ENCODE measurements at places on chromosomes 4 and X. TPM values are rescaled to one million over a fixed set of nuclear protein-coding genes. Genes with fewer than 3 reads are reported as not detected.

STAP1 gene
- 11.0 TPM for total RNA-seq

INTU gene
- total RNA-seq, result 0.56 TPM

SSX3 gene
- total RNA-seq, result not detected

SMIM43 gene
- total RNA-seq, result not detected

SHROOM3 gene
- not detected for total RNA-seq

FRYL gene
- 67.9 TPM for total RNA-seq

CFI gene
- total RNA-seq, result not detected

FGB gene
- not detected for total RNA-seq

GRCh38 chr4:37825968-37826294, 555 bp upstream of the PGM2 start:
- peak; percentile 16 for DNase-seq

DNA sequence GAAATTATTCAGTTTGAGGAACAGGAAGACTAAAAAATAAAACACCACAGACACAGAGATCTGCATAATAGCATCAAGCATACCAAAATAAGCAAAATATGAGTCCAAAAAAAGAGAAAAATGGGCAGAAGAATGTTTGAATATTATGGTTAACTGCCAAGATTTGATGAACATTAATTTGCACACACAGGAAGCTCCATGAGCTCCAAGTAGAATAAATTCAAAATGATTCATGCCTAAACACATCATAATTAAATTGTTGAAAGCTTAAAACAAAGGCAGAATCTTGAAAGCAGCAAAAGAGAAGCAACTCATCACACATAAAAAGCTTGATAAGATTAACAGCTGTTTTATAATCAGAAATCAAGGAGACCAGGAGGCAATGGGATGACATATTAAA, 156.6 kb upstream of the ARSJ start:
- no peak for DNase-seq

DNA sequence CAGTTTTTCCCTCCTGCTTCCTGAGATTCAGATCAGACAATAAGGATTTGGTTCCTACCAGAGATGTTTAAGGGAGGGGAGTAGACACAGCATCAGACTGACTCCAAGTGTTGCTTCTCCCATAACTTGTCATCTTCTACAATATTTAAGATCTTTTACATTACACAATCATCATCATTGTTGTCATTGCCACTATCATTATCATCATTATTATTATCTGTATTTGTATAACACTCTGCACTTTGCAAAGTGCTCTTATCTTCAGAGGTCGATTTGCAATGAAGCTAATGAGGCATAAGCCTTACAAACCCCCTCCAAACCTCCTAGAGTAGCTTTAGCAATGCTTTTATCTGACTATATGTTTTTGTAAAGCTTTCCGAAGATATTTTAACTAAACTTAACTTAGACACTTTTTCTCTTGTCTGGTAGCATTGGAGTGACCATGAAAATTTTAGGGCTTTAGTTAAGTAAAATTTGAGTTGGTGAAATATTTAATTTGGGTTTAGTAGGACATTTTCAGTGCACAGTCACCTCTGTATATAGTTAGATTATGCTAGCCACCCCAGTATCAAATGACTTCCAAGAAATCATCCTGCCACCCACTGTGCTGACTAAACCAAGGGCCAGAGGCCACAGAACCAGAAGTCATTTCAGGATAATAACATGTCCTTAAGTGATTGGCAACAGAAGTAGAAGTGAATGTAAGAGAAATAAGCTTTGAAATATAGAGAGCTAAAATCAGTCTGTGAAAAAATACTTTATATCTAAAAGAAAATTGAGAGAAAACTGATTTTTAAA, 124.2 kb upstream of the NRK start:
- DNase-seq, result no peak

DNA sequence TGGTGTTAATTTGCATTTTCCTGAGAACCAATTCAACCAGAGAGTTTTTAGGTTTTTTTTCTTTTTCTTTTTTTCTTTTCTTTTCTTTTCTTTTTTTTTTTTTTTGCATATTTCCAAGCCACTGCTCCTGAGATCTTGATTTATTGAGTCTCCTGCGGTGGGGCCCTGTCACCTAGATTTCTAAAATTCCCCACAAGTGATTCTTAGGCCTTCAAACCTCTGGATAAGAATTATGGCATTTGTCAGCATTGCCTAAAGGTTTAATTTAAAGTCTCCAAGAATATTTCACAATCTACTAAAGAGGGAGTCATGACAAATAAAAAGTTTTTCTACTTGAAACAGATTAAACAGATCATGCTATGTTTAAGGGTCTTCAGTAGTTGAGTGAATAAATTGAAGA, 84.9 kb downstream of the GAB1 start:
- no peak for DNase-seq

GRCh38 chr4:22187203-22187820, 238.7 kb upstream of the KCNIP4 start:
- DNase-seq, result no peak

DNA sequence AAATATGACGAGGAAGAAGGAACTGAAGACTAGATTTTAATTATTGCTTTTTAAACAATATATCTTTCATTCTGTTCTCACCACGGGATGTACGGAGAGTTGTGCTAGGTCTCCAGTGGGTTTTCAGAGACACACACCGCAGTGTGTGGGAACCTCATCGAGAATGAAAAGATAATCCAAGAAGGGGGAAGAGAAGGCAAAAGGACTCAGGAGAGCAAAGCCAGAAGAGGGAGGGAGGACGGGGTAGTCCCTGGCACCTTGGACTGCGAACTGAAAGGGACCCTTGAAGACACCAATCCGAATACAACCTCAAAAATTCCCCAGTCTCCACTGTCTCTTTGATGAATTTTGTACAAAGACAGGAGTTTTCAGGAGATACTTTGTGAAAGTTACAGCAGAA, 932 bp upstream of the LEF1 start:
- no peak for DNase-seq

DNA sequence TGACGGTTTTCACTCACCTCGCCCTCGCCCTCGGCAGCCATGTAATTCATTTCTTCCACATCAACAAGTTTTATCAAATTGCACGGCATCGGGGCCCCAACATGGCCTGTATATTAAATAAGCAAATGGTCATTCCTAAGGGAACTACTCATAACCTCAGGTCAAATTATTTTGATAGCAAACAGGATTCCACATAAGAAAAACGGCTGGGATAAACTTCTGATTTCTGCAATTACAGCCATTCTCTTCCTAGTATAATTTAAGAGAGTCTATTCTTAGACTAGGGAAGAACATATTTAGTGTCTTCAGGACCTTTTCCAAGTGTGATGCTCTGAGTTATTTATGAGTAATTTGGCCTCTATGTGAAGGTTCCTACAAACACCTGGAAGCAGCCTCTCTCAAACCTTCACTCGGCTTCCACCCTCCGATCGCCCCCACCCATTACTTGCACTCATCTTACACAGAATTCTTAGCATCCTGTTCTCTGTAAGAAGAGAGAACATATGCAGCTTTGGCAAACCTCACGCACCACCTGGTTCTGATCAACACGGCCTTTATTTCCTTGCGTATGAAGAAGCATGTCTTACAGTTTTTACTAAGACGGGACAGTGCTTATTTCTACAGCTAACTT, 29.4 kb upstream of the CENPU start:
- no peak for DNase-seq

DNA sequence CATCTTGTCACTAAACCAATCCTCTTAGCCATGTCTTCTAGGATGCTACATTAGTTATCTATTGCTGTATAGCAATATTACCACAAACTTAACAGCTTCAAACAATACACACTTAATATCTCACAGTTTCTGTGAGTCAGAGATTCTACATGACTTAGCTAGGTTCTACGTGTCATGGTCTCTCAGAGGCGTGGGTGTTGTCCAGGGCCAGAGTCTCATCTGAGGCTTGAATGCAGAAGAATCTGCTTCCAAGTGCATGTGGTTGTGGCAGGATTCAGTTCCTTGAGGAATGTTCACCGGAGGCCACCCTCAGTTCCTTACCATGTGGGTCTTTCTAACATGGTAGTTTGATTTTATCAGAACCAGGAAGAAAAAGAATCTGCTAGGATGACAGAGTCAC, 26.4 kb downstream of the PPP1R2C start:
- no peak for DNase-seq

DNA sequence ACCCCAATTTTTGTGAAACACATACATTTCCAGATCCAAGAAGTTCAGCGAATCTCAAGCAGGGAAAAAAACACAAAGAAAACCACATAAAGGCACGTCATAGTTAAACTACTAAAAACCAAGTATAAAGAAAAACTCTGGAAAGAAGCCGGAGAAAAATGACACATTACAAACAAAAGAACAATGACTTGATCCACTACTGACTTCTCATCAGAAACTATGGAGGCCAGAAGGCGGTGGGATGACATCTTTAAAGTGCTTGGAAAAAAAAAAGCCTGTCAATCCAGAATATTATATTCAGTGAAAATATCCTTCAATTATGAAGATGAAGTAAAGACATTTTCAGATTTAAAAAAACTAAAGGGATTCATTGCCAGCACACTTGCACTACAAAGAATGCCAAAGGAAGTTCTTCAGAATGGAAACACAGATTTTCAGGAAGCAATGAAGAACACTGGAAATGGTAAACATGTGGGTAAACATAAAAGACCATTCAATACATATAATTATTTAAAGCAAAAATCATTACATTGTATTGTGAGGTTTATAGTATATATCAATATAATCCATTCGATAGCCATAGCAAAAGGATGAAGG, 32.6 kb upstream of the PPP2R2C start:
- DNase-seq, result no peak
